Midbrain (tissue), 1 donor: ENCODE measurements at places on chromosomes 16 and 17.

GRCh38 chr17:63751806-63752205 lies 10.2 kb upstream of the STRADA start:
- DNase-seq = no peak

DNA sequence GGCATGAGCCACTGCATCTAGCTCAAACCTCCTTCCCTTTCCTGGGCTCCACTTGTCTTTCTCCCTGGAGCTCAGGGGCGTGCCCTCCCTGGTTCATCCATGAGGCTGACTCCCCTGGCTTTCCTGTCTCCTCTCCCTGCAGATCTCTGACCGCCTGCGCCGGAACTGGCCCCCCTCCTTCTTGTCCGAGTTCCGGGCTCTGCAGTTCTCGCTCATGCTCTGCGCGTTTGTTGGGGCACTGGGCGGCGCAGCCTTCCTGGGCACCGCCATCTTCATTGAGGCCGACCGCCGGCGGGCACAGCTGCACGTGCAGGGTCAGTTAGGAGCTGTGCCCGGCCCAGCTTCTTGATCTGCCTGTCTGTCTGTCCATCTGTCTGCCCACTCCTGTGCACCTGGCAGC lies 1.2 kb upstream of the LAT start:
- DNase-seq = no peak

- no peak for DNase-seq
These were observed 12.2 kb downstream of the CMC2 start for GRCh38 chr16:80994451-80994850.

- DNase-seq = no peak
These were observed 577.5 kb downstream of the RBFOX1 start for GRCh38 chr16:7910116-7910515.
